ENCODE measurements at places on chromosomes 1 and 21. TPM values are rescaled to one million over a fixed set of nuclear protein-coding genes. Genes with fewer than 3 reads are reported as not detected.

Gene ADGRB2
- 7.7 TPM for total RNA-seq

Gene RXRG
- 5.1 TPM for total RNA-seq

Gene HPCAL4
- 0.05 TPM for total RNA-seq

Gene MTARC1
- total RNA-seq = 12.8 TPM

GRCh38 chr1:155858800-155859233 lies 550 bp upstream of the SYT11 start:
- no peak for DNase-seq

Data from cardiac septum (tissue), 1 donor.